ENCODE measurements at places on chromosomes 2 and 18.
A peak's percentile ranks its signal among the peaks of the same experiment; 100 is the strongest.

GRCh38 chr2:8527676-8528075 lies 154.2 kb upstream of the ID2 start:
- no peak for ATAC-seq

- no peak for ATAC-seq
These were observed 53.3 kb downstream of the GULP1 start for GRCh38 chr2:188345020-188345419.

DNA sequence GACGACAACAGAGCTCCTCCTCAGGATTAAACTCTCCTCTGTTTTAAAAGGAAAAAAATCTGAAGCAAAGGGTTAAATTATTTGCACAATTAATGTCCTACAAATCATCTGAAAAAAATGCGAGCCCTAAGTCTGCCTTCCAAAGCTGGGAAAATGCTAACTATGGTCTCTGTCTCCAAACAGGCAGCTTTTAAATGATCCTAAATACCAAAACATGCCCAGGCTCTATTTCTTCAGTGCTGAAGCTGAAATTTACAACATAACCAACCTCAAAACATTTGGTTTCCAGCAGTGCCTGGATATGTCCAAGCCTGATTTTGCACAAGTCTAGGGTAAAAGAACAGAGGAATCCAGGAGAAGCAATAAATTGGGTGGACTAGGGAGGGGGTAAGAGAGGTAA lies 57.2 kb downstream of the LBH start:
- no peak for ATAC-seq

DNA sequence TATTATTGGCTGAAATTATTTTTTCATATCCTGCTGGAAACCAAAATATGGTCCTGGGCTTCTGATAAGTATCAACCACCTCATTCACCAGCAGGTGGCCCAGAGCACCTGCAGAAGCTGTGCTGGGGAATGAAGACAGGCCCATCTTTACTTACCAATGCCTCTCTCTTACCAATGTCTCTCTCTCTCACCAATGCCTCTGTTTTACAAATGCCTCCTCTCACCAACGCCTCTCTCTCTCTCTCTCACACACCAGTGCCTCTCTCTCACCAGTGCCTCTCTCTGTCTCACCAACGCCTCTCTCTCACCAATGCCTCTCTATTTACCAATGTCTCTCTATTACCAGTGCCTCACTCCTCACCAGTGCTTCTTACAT lies 2.3 kb upstream of the MAL start:
- ATAC-seq = no peak

GRCh38 chr2:23789012-23789411 lies 137.9 kb downstream of the ATAD2B start:
- no peak for ATAC-seq

- peak; percentile 98 for ATAC-seq
These were observed 12.7 kb downstream of the DGUOK start for GRCh38 chr2:73939419-73939818.

DNA sequence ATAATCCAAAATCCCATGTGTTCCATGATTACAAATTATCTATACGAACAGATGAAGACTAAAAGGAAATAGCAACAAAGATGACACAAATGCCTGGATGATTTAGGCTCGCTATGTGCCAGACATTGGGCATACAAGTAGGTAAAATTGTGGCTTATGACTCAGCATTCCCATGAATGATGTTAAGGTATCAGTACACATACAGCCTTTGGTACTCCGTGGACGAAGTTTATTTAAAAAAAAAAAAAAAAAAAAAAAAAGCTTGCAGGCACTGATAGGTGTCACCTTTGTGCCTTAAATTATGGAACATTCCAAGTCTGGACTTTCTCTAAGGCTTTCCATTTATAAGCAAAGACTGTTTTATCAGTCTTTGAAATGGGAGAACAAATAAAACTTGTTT lies 2.7 kb downstream of the CHAC2 start:
- ATAC-seq = no peak

DNA sequence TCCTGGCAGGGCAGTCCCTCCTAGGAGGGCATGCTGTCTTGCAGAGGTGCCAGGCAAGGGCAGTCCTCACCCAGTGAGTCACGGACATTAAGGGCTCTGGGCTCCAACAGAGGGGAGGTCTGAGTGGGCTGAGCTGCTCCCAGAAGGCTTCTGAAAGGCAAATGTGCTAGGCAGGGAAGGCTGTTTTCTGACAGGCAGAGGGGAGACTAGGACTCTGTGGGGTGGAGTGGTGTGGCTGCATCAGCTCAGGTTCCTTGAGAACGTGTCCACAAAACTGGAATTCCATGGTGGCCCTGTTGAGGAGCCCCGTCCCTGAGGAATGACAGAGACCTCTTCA lies 283.5 kb downstream of the MYCN start:
- no peak for ATAC-seq

DNA sequence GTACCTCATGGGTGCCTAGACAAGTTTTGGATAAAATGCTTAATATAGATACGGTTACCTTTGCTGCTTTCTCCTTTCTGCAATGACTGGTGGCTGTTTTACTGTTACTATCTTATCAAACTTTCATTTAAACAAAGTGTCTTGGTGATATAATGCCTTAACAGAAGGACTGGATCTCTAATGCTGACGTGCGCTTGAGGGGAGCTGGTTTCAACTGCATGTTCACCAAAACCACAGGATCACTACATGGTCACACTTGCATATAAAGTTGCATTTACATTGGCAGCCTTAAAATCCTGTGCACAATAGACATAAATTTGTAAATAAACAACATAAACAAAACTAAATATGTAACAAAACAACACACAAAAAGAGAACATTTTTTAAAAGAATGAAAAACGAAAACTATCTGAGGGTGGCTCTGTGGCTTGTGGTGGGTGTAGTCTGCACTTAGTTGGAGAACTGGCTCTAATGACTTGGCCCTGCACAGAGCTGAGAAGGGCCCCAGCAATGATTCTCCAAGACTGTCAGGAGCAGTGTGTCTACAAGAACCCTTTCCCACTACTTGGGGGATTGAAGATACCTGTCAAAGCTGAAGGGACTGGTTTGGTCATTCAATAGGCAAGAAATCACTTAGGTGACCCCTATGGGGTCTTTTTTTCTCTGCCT lies 135.5 kb downstream of the UXS1 start:
- ATAC-seq = no peak

GRCh38 chr18:56076723-56077122 lies 488.7 kb upstream of the TCF4 start:
- no peak for ATAC-seq

GRCh38 chr2:158788951-158789350 lies 6.2 kb upstream of the DAPL1 start:
- ATAC-seq = no peak

DNA sequence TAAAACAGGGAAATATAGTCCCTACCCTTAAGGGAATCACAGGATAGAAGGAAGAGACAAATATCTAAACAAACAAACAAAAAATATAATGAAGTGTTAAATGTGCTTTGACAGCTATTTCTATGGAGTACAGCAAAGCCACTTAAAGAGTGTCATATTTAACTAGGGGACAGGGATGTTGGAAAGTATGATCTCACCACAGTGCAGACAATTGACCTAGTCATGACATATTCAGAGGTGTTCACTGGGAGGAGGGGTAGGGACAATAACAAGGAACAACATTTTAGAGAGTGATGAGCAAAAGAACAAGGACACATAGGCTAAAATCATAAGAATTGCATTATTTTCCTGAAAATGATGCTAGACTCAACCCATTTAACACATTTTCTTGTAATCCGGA lies 107.5 kb downstream of the TMEM163 start:
- no peak for ATAC-seq

GRCh38 chr2:85584354-85584856 lies at the start of gene VAMP5:
Gene VAMP5 (plus strand): TSS chr2:85584431. CDS start chr2:85584491, 60 bp downstream.
- peak; percentile 35 for ATAC-seq

- ATAC-seq = no peak
These were observed 141.5 kb upstream of the FN1 start for GRCh38 chr2:215577356-215577755.

DNA sequence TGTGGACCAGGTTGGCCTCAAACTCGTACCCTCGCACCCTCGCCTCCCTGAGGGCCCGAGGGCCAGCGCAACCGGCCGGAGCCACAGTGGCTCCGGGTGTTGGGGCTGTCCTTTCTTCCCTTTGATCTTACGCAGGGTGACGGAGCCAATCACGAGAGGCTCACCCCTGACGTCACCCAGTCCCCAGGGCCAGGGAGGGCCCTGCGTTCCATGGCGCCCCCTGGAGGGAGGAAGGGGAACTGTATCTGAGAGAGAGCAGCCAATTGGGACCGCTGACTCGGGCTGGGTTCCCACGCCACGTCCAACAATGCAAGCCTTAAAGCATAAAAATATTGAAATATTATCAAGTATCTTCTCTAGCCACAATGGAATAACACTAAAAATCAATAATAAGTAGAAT lies 432.8 kb upstream of the LRRTM4 start:
- no peak for ATAC-seq

DNA sequence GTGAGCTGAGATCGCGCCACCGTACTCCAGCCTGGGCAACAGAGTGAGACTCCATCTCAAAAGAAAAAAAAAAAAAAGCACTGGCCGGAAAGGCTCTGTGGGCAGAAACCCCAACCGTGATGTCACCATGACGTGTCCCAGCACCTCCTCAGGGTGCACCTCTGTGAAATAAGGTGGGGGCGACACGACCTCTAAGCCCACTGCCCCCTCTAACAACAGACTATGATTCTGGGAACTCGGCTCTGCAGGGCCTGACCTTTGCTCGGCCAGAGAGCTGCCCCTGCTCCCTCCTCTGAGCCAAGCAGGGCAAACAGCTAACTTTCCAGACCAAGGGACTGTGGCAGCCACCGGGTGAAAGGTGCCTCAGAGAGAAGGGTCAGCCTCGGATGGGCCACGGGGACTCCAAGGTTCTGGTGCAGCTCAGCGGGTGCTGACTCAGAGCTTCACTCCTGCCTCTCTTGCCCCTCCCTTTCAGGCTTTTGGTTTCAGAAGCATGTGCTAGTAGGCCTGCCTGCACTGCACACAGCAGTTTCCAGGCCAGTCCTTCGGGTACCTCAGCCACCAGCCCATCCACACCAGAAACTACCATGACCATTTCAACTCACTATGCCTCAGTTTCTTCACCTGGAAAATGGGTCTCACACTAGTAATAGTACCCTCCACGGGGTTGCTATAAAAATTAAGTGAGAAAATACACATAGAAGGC lies 8.0 kb downstream of the TMBIM1 start:
- ATAC-seq = peak; percentile 48

GRCh38 chr2:161416708-161417437 lies 776 bp downstream of the TBR1 start:
- no peak for ATAC-seq

DNA sequence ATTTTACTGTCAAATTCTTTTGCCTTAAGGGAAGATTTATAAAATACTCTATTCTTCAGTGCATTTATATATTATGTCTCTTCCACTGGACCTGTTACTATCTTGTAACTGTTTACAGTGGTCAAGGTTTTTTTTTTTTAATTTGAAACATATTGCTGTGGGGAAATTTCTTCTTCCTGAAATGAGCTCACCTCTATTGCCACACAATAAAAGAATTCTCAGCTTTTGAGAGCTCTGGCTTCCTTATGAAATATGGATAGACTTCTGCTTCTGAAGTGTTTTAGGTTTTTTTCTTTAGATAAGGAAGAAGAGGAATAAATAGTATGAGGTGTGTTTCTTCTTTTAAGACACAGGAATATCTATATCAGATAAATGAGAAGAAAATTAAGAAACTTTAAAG lies 7.7 kb downstream of the VRK2 start:
- ATAC-seq = no peak

- peak; percentile 32 for ATAC-seq
These were observed 296.0 kb downstream of the PLCL1 start for GRCh38 chr2:198100346-198100745.

- no peak for ATAC-seq
These were observed 20.0 kb downstream of the SETBP1 start for GRCh38 chr18:44700652-44701051.

DNA sequence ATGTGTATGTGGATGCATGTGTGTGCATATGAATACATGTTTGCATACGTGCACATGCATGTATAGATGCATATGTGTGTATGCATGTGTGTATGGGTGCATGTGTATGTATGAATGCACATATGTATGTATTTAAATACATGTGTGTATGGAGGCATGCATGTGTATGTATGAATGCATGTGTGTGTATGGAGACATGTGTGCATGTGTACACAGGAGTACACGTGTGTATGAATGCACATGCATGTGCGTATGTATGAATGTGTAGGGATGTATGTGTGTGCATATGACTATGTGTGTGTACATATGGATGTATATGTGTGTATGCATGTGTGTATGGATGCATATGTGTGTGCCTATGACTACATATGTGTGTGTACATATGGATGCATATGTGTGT lies 51.9 kb downstream of the DCDC2C start:
- ATAC-seq = no peak

- ATAC-seq = no peak
These were observed 103.3 kb downstream of the METTL4 start for GRCh38 chr18:2468051-2468450.

DNA sequence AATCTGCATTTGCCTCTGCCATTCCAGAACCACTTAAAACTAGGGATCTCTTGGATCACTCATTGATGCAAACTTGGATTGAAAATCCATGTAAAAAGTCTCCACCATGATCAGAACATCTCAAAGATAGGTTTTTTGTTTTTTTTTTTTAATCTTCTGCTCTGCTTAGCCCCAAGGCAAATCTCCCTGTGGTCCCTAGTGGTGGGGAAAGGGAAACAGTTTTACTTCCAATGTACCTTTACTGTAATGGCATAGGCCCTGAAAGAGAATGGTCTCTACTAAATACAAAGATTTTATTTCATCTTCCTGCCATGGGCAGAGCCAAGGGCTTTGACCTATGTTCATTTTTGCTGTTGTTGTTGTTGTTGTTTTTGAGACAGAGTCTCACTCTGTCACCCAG lies 78.4 kb downstream of the KANSL1L start:
- ATAC-seq = no peak

GRCh38 chr2:218281449-218281848 lies 10.9 kb downstream of the TMBIM1 start:
- ATAC-seq = no peak

DNA sequence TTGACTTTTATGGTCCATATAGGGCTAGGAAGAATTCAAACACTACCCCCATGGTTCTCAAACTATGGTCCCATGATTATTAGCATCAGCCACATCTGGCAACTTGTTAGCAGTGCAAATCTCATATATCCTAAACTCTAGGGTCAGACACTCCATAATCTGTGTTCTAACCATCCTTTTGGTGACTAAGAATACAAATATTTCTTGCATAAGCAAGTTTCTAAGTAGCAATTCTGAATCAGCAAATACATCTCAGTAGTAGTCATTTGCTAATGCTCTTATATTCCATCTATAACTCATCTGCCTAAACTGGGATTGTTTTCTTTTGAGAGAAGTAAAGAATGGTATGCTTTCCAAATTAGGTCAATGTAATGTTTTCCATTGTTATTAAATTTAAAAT lies 447.3 kb downstream of the TMX3 start:
- ATAC-seq = no peak

DNA sequence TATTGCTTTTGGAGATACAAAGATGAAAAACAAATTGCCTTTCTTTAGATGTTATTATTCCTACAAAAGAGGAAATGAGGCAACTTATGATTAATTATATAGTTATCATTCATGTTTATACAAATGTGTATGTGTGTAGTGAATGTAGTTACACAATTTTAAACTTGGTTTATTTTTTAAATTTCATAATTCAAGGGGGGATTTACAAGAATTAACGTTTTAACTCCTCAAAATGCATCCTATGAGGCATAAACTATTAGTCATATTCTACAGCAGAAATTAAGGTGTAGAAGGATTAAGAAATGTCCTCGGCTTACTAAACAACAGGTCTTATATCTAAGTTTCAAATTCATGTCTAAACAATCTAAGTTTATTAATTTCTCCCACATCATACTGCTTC lies 1545.8 kb downstream of the LRP1B start:
- no peak for ATAC-seq
